Stimulated activated CD8-positive, alpha-beta memory T cell treated with anti-CD3 and anti-CD28 coated beads, Interleukin-7, amount 100 ng/mL, for 48 hours (primary cell): ENCODE measurements at places on chromosomes 3 and 15.

- no peak for DNase-seq
These were observed 34.3 kb downstream of the MCF2L2 start for GRCh38 chr3:183394150-183394549.

GRCh38 chr3:104846270-104846669, 520.4 kb upstream of the ALCAM start:
- no peak for DNase-seq

DNA sequence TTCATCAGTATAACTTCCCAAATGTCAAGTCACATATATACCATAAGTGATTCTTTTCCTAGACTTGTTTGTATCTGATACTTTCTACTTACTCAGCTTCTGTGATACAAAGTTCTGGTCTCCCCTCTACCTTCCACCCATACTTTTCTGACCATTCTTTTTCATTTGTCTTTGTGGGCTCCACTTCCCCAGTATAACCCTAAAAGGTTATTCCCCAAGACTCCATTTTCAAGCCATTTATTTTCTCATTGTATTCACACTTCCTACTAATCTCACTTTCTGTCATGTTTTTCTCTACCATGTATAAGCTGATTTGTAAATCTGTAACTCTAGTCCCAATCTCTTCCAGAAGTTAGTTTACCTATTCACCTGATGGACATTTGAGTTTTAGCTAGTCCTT, 34.0 kb downstream of the IQCB1 start:
- DNase-seq = no peak

GRCh38 chr3:108153451-108153981, 62.7 kb upstream of the CD47 start:
- no peak for DNase-seq
